Stimulated activated CD4-positive, alpha-beta T cell treated with anti-CD3 and anti-CD28 coated beads, TNF-alpha, amount 100 ng/mL, for 4 hours (primary cell): ENCODE measurements at places on chromosomes 13 and 19.

GRCh38 chr13:106503272-106503671 lies 32.2 kb downstream of the EFNB2 start:
- DNase-seq, result no peak

- DNase-seq, result no peak
Observed at GRCh38 chr13:38135592-38135991, 214.1 kb upstream of the UFM1 start.

DNA sequence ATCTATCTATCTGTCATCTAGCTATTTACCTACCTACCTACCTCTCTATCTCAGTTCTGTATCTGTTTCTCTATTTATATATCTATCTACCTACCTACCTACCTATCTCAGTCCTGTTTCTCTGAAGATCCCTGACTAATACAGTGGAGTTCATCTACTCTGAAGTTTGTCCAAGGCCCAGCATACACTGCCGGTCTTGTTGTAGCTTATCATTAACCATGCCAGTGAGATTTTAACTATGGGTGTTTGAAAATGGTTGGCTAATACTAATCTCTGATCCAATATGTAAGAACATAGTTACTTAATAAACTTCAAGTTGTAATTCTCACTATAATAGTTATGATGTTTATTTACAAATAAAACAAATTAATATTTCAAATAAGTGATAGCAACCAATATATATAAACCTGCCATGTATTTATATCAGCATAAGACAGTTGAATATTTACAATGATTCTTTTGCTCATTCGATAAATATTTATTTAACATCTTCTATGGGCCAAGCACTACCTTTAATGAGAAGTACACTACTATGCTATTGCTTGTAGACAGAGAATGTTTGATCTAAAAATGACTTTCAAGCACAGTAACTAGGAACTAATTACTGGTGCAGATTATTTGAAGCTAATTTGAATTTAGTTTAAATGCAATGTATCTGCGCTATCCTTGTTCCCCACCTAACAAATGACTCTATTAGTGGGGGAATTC lies 242.1 kb downstream of the KLF5 start:
- DNase-seq, result no peak

- no peak for DNase-seq
Observed at GRCh38 chr13:74068471-74068870, 65.7 kb downstream of the KLF12 start.

DNA sequence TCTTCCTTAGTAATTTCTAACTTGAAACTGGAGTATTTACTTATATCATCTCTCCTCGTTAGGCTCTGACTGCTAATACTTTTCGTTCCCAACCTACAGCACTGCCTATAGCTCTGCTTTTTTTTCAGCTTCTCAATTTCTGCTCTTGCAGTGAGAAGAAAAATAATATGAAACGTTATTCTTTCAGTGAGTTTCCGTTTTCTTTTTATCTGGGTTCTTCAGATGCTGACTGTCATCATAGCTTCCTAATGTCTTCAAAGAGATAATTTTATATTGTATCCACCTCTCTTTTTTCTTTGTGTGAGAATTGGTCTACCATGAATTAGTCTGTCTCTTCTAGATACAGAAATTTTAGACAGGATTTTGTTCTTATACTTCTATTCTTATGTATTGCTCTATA lies 454.9 kb downstream of the LMO7 start:
- DNase-seq, result no peak

DNA sequence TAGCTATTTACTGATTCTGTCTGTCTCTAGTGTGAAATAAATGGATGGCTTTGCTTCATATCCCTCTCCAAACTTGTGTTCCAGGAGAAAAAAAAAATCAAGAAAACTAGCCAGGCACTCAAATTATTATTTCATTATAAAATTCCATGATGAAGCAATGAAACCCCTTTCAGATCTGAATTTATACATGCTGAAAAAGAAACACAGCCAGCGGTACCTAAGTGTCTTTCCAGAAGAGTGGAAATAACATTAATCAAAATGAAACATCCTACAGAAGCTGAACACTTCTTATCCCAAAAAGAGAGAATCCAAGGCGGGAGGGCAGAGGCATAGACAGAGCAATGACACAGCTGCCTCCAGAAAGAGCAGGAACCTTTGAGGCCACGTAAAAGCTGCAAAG lies 15.9 kb downstream of the ENOX1 start:
- DNase-seq, result no peak

DNA sequence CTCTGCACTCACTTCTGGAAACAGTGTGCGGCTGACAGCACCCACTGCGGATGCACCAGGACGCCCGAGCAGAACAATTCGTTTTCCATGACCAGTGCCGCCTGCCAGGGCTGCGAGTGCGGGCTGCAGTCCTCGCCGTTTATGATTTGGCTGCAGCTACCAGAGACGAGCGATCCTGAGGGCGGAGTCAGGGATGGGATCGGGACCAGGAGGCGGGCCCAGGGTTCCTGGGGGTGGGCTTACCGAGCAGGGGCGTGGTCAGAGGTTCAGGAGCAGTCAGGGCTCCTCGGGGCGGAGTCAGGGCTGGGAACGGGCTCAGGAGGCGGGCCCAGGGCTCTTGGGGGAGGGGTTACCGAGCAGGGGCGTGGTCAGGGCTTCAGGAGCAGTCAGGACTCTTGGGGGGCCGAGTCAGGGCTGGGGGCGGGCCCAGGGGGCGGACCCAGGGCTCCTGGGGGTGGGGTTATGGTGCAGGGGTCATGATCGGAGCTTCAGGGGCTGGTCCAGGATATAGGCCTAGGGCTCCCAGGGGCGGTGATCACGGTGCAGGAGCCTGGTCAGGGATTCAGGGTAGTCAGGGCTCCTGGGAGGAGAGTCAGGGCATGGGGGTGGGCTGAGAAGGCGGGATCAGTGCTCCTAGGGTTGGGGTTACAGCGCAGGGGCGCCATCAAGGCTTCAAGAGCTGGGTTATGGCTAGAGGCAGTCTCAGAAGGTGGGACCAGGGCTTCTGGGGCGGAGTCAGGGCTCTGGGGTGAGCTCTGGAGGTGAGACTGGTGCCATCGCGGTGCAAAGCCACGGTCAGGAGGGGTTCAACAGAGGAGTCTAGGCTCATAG lies 1.7 kb downstream of the KLK4 start:
- no peak for DNase-seq

GRCh38 chr13:73842626-73843025 lies 291.6 kb downstream of the KLF12 start:
- DNase-seq, result no peak

- no peak for DNase-seq
Observed at GRCh38 chr13:110216006-110216397, 91.0 kb downstream of the COL4A1 start.
